Panc1 (cell line): ENCODE measurements at places on chromosomes 1 and 21. TPM values are rescaled to one million over a fixed set of nuclear protein-coding genes. Genes with fewer than 3 reads are reported as not detected.

DNA sequence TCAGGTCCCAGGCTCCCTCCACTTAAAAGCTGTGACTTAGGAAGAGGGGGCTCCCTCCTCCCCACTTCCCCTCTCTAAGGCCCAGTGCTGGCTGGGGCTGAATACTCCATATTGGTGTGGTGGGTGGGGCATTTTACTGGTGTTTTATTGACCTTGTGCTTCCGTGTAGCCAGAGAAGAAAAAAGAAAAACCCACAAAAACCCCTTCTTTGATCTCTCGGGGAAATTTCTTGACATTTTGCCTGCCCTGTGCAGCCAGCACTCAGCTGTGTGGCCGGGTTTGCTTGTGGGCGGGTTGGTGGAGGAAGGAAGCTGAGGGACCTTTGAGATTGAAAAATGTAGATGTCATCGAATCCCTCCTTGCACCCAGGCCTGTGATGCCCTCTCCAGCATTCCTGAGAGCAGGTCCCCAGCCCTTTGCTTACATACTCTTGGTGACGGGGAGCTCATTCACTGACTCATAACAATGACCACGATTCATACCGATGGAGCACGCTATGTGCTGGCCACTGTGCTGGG, 24.8 kb downstream of the TNFRSF8 start:
- DNase-seq = no peak

- no peak for DNase-seq
Observed at GRCh38 chr1:62438163-62438562, 1.3 kb downstream of the USP1 start.

FBXO2 gene
- total RNA-seq = 131 TPM

FCER1G gene
- 0.77 TPM for total RNA-seq

CD247 gene
- 0.44 TPM for total RNA-seq
